ENCODE measurements at places on chromosomes 3 and 15.

DNA sequence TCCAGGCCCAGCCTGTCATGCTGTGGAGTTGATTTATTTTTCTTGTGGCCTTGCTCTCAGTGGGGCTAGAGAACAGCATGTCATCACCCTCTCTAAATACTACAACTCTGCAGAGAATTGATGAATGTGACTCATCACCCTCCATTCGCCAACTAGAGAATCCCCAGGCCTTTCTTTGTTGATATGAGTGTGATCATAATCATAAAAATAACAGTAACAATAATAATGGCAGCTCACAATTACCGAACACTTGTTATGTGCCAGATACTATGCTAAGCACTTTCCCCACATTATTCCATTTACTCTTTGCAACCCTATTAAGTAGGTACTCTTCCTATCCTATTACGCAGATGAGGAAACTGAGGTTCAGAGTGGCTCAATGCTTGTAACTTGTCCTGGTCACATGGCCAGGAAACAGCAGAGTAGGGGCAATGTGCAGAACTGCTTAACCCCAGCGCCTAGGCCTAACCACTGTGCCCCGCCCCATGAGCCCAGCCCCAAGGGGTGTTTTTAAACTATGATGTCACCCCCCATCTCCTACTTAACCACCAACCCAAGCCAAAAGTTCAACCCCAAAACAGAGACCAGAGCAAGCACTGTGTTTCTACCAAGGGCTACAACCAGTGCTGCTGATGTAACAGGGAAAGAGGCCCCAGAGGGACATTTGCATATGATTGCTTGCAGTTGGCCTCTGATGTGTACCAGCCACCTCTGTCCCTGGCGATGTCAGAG, 104.5 kb downstream of the ADCY5 start:
- DNase-seq, result no peak

DNA sequence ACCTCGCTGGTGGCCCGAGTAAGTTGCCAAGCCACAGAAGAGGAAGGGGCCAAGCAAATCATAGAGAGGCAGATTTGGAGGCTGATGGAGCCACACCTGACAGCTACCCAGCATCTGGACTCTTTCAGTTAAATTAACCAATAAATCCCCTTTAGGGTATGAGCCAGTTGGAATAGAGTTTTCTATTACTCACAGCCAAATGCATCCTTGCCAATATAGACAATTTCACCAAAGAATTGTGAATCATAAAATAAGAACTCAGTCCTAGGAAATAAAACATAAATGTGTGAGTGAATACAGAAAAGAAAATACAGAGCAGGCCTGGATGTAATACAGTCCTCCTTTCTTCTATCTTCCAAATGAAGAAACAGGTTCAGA, 161.6 kb upstream of the ANKRD28 start:
- no peak for DNase-seq

DNA sequence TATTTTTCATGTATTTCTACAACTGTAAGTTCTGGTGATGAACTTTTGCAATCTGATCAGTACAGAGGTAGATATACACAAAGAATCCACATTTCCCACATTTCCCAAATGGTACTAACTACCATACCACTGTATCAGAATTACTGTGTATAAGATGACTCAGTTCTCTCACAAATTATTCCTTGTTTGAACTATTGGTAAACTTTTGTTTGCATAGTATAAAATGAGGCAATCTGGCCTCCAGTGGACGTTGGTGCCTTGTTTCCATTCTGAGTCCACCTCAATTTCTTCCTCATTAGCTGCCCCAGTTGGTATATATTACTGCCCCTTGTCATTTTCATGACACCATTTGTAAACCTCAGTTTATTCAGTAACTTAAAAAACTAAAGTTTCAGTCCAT, 38.5 kb downstream of the SPTSSB start:
- no peak for DNase-seq

DNA sequence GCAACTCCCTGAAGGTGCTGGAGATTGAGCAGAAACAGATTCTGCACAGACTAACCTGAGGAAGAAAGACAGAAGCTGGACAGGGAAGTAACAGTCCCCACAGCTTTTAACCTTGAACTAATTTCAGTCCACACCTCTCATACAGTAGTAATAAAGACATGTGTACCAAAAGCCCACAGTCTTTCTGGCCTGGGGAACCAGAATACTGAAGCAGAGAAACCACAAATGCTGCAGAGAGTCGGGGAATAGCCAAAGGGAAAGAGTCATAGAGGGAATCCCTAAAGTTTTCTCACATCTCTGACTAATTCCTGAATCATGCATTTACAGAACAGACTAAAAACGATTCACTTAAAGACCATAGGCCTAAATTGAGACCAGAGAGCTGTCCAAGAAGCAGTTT, 503.4 kb upstream of the NECTIN3 start:
- DNase-seq, result no peak

GRCh38 chr3:113291572-113291971, 80.2 kb downstream of the BOC start:
- DNase-seq, result no peak

DNA sequence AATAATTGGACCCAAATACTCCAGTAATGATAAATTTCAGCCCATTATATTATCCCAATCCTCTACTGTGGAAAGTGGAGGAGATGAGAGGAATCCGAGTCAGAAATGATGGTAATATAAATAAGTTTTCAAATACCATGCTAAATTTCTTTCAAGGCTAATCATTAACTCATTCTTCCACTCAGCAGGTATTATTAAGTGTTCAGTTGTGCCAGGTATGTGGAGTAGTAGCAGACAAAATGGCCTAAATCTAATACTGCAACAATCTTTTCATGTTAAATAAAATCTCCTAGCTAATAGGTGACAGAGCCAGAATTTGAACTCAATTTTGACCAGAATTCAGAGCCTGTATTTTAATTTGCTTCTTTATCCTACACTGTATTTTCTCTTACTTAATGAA, 538.6 kb upstream of the ROBO2 start:
- no peak for DNase-seq

DNA sequence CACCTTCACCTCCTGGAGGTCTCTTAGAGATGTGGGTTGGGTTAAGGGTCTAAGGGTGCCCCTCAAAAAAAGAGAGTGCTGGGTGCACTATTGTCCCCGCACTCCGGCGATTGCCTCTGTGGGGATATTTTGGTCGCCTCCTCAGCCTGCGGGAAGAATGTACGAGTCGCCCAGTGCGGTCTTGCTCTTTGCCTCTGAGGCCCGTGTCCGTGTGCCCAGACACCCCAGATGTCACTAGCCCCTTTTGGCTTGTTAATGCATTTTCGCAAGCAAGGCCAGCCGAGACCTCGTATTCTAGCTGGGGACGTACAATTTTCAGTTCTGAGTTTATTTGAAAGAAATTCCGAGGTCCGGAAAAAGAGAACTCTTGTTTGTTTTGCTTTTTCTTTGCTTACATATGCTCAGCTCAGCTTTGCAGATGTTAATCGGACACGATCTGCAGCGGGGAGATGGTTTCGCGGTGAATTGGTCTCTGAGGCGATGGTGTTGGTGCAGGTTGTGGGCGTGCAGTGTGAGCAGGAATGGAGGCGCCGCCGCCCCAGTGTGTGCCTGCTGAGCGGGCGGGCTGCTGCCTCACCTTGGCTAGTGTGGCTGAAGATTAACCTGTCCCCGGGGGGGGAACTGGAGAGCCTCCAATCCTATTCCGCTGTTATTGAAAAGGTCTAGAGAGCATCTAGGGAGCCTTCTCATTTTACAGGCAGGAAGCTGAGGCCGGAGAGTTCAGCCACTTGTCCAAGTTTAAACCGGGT, 1.4 kb downstream of the ST6GAL1 start:
- peak; percentile 84 for DNase-seq

DNA sequence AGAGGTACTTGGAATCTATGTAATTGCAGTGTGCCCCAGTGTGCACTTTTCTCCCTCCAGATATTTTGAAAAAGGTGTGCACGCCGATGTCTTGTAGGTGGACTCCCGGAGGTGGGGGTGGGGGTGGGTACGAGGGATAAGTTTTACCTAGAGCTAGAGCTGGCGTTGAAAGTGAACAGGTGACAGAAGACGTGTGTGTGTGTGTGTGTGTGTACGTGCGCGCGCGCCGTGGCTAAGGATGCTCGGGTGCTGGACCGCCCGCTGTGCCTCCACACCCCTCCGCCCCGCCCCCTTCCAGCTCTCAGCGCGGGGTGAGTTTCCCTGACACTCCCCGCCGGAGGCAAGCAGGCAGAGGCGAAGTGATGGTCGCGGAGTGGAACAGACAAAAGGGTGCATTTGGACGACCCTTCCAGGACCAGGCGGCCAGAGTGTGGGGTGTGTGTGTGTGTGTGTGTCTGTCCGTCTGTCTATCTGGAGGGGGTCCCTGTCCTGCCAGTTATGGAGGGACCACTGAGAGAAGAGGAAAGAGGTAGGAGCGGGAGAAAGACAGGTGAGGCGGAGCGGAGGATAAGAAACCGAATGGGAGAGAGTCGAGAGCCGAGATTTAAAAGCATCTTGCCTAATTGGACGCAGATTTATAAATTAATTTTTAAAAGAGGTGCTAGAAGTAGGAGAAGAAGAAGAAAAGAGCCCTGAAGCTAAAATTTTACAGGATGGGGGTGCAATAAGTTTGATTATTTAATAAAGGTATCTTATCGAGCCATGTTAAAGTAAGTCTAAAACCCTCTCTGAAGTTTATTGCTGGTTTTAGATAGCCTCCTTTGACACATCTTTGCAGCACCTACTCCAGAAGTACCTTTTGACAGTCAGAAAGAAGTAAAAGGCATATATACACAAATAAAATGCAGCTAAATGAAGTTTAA, 335.8 kb upstream of the THRB start:
- no peak for DNase-seq

DNA sequence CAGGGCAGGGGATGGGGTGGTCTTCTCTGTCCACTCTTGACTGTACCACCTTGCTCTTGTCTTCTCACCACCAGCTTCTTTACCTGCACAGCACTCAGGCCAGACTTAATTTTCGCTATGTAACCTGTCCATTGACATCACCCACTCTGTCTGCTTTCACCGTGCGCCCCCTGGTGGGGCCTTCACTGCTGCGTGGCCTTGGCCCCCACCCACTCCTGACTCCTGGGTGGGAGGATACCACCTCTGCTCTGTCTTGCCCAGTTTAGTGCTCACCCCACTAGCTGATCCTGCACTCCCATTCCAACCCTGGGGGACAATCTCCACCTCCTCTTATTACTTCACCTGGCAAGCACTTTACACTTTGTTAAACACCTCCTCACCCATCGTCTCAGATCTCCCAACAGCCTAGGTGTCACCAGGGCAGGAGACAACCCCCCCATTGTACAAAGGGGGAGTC, 17.7 kb downstream of the PTH1R start:
- peak; percentile 58 for DNase-seq

DNA sequence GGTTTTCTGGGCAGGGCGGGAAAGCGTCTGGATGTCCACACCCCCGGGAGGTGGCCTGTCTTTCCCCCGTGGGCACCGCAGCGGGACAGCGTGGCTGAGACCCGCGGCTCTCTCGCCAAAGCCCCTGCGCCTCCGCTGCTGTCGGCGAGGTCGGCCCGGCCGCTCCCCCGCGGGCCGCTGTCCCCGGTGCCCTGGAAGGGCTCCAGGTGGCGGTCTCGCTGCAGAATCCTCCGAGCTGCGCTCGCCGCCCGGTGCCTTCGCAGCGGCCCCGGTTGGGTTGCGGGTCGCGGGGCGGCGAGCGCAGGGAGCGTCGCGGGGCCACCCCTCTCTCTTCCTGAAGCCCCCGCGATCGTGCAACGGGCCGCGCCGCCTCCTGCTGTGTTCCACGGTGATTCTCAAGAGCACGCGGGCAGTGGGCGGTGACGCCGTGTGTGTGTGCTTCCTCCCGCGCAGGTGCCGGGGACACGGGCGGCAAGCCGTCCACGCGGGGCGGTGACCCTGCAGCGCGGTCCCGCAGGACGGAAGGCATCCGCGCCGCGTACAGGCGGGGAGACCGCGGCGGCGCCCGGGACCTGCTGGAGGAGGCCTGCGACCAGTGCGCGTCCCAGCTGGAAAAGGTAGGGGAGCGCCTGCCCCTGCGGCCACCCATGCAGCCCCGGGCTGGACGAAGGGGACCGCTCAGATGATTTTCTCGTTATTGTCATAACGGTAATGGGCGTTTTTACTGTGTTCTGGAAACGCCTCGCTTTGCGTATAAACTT, 54.4 kb downstream of the LRRK1 start:
- no peak for DNase-seq

DNA sequence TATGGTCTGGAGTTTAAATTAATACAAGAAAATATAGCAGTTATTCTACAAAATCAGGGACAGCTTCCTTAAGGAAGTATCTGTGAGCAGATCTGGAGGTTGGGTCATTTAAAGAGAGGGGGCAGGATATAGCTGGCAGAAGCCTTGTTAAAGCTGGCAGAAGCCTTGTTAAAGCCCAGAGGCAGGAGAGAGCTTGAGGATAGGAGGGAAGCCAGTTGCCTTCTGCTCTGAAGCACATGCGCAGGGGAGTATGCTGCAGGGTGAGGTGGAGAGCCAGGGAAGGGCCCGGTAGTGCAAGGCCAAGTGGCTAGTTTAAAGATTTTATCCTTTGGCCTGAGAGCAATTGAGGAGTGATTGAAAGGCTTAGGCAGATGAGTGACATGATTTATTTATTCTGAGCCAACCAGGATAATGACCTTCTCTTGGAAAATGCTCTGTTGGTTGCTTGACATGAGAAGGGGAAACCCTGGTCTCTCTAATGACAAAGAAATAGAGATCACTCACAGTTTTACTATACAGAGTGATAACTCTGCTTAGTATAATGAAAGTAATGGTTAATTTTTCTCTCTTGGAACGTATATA, 3.9 kb downstream of the EAF1 start:
- no peak for DNase-seq

GRCh38 chr3:114310695-114311094, 16.9 kb downstream of the TIGIT start:
- no peak for DNase-seq

- no peak for DNase-seq
Measured at GRCh38 chr15:43118829-43119228, 13.0 kb upstream of the UBR1 start.
